ENCODE measurements at places on chromosomes 11 and 22.

DNA sequence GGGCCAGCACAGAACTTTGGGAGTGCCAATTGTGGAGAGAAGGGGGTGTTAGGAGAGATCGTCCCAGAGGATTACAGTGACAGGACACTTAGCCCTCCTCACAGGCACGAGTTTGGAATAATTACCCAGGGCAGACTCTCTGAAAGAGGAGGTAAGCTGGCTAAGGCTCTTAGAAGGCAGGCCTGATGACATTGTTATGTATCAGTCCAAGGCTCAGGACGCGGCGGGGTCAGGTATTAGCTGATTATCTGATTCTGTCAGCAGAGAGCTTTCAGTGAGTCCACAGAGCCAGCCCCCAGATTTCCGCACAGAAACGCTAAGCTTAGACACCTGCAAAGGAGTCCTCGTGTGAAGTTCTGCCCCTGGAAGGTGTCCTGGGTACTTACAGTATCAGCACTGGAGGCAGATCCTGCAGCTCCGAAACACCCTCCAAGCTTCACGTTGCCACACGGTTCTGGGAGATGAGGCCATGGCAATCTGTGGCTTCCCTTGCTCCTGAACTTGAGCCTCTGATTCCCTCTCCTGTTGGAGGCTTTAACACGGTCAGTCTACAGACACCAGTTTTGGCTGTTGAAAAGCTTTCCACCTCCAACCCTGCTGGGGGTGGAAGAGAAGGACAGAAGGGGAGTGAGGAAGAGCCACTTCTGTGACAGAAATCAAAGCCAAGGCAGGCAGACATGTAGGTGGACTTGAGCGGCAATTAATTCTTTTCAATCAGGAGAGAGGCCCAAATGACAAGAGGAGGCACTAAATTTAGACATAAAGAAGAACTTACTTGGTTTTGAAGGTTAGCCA lies 123.6 kb upstream of the CADM1 start:
- DNase-seq: no peak

DNA sequence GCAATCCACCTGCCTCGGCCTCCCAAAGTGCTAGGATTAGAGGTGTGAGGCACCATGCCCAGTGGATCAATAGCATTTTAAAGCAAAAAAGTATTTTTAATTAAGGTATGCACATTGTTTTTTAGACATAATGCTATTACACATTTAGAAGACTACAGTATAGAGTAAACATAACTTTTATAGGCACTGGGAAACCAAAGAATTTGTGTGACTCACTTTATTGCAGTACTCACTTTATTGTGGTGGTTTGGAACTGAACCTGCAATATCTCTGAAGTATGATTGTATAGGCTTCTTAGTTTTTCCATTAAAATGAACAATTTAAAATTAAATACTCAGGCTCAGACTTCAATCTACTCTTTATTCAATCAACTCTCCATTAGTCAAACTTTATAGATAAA lies 17.5 kb upstream of the CD3E start:
- DNase-seq: no peak

DNA sequence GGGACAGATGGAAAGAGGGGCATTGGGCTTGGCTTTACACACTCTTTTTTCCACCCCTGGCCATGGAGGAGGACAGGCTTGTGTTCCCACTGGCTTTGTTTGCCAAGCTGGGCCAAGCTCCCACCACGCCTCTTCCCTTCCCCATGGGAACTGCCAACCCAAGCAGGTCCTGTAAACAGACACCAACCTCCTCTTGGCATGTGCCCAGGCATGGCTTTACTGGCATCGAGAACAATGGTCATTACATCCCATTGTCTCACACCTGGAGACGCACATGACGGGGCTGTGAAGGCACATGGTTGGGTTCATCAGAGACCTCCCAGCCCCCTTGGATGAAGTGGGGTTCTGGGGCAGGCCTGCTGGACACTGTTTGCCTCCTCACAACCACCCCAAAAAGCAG lies 11.7 kb downstream of the SEC14L3 start:
- DNase-seq: no peak

DNA sequence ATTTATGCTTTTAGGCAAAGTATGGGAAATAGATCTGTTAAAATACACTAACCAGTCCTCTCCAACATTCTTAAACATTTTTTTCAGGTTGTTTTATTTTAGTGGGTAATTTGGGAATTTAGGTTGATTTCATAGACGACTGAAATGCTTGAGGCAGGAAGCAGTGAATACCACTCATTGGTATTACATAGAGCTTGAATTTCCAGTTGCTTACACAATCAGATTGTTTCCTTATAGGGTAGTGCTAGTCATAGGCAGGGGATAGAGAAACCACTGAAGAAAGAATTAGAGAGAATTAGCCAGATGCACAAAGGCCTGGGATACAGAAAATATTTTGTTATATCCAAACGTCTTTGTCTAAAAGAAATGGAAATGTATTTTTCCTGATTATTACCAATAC lies 23.9 kb upstream of the LYVE1 start:
- no peak for DNase-seq

- no peak for DNase-seq
These were observed 63.4 kb downstream of the ST3GAL4 start for GRCh38 chr11:126418887-126419286.

DNA sequence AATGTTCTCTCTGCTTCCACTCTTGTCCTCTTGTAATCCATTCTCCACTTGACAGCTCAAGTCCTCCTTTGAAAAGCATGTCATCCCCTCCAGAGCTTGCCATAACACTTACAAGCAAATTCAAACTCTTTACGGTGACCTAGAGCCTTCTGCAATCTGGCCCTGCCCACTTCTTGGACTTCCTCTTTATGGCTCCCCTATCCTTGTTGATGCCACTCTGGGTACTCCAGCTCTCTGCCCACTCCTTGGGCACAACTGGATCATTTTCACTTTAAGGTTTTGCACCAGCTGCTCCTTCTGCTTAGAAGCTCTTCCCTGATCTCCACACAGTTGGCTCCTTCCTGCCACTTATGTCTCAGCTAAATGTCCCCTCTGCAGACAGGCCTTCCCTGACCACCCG lies 217.9 kb downstream of the DSCAML1 start:
- DNase-seq: no peak

DNA sequence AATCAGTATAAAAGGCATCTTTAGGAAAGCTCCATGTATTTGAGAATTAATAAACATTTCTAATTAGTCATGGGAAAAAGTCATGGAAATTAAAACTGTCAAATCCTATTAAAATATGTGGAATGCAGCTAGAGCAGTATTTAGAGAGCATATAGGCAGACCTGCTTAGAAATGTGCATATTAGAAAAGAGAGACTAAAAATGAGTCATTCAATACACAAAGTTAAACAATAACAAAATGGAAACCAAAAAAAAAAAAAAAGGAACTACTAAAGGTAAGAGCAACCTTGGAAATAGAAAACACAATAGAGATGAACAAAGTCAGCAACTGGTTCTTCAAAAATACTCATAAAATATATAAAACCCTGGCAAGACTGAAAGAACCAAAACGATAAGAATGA lies 59.7 kb upstream of the RASSF10 start:
- no peak for DNase-seq

DNA sequence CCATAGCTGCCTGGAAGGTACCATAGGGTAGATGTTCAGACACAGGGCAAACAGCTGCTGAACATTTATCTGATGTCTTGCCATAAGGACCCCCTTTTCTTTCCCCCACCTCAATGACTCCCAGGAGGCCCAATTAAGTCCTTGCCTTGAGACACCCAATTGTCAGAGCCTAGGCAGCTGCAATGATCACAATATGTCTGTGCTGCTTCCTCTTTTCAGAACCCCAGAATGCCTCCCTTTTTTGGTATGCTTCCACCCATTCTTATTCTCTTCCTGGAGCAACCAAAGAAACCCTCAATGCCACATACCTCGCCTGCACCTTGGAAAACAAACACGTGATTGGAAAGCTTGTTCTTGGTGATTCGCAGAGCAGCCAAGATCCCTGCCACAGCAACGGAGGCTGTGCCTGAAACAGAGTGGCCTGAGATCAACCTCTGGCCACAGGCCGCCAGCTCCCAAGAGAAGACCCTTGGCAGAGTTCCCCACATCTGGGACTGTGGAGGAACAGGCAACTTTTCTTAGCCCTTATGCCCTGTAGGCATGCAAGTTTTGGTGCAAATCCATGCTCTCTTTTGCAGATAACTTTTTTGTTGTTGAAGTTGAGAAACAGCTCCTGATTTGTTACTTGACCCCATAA lies 75.4 kb downstream of the CCDC81 start:
- no peak for DNase-seq

DNA sequence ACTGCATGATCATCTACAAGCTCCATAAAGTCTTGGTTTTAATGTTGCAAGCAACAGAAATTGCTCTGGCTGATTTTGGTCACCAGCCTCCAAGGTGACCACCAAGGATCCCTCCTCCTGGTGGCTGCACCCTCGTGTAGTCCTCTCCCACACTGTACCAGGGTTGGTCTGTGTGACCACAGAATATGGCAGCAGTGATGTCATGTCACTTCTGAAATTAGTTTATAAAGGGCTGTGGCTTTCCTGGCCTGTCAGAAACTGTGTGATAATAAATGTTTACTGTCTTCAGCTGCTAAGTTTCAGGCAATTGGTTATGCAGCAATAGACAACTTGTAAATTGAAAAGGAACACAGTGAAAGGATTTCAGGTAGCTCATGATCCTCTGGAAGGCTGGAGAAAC lies 5.3 kb upstream of the PRDM11 start:
- no peak for DNase-seq
